ENCODE measurements at places on chromosomes 5 and 9. TPM values are rescaled to one million over a fixed set of nuclear protein-coding genes. Genes with fewer than 3 reads are reported as not detected.
A peak's percentile ranks its signal among the peaks of the same experiment; 100 is the strongest.

The ALG2 gene
- total RNA-seq = 33.9 TPM

The ACTBL2 gene
- 1.7 TPM for total RNA-seq

The PCDHGA2 gene
- total RNA-seq = 3.4 TPM

- H3K36me3 ChIP-seq = peaks cover 2% of the 10 kb centered on the region
- no peak for DNase-seq
- H3K4me3 ChIP-seq = no peak overlapping the region
- H3K4me1 ChIP-seq = peaks cover 13% of the 10 kb centered on the region
Measured at GRCh38 chr9:129161534-129161837, 16.6 kb downstream of the IER5L start.

DNA sequence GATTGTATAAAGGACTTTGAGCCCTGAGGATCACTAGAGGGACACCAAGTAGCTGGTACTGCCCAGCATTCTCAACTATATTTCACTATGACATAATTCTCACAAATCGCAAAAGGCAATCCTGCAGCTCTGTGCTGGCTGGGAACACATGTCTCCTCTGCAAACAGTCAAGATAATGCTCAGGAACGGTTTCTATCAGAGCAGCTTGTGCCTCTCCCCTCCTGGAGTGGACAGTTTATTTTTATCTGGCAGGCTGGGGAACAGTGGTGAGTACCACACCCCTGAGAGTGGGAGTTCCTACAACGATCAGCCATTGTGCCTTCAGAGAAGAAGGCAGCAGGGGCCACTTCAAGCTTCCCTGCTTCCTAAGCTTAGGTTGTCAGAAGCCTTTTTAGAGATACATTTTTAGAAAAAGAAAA, 65.8 kb downstream of the ERAP1 start:
- H3K27ac ChIP-seq = no peak overlapping the region
- no peaks in the 10 kb centered on the region for H3K27me3 ChIP-seq
- H3K4me1 ChIP-seq = peaks cover 6% of the 10 kb centered on the region
- DNase-seq = no peak

GRCh38 chr5:62143268-62144229, 162.5 kb upstream of the KIF2A start:
- no peak overlapping the region for H3K4me3 ChIP-seq
- H3K27ac ChIP-seq = no peak overlapping the region
- no peaks in the 10 kb centered on the region for H3K27me3 ChIP-seq
- H3K36me3 ChIP-seq = no peaks in the 10 kb centered on the region
- no peaks in the 10 kb centered on the region for H3K4me1 ChIP-seq
- DNase-seq = peak; percentile 40

DNA sequence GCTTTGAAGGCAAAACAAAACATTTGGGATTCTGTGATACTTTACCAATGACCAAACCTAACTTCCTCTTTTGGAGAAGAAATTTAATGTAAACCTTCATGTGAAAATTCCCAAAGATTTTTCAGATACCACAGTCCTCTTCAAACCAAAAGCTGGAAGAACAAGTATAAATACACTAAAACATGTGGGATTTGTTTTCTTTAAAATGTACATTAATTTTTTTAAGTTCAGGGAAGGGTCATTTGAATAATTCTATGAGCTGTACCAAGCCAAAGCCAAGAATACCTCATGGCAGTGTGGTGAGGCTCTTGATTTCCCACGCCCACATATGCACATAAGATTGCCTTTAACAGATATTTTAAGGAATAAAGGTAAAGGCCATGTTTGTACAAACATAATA, 28.4 kb upstream of the ITGA1 start:
- H3K4me3 ChIP-seq = no peak overlapping the region
- no peaks in the 10 kb centered on the region for H3K27me3 ChIP-seq
- H3K4me1 ChIP-seq = peaks cover 2% of the 10 kb centered on the region
- DNase-seq = peak; percentile 82

Data from IMR-90 (cell line).